Activated CD8-positive, alpha-beta memory T cell treated with anti-CD3 and anti-CD28 coated beads for 36 hours (primary cell): ENCODE measurements at places on chromosomes 11 and 22. TPM values are rescaled to one million over a fixed set of nuclear protein-coding genes. Genes with fewer than 3 reads are reported as not detected.

The PANX3 gene
- not detected for total RNA-seq

The TRPM5 gene
- total RNA-seq, result not detected

The KDM4D gene
- 0.95 TPM for total RNA-seq

The TCN2 gene
- 0.19 TPM for total RNA-seq

The GLYATL1 gene
- not detected for total RNA-seq

The FGF3 gene
- total RNA-seq, result not detected

The APOBEC3H gene
- total RNA-seq, result 11.0 TPM

The OR6A2 gene
- 0.06 TPM for total RNA-seq

The PGA4 gene
- not detected for total RNA-seq

The OR2D2 gene
- not detected for total RNA-seq

The BUD13 gene
- total RNA-seq, result 32.1 TPM

The SAA4 gene
- not detected for total RNA-seq

The OR6T1 gene
- not detected for total RNA-seq

The ZFPL1 gene
- total RNA-seq, result 30.2 TPM

The PLAAT4 gene
- total RNA-seq, result 9.9 TPM

The DPP3 gene
- total RNA-seq, result 72.3 TPM

The CCND1 gene
- total RNA-seq, result 1.7 TPM

The KCNJ1 gene
- not detected for total RNA-seq

The OSBPL5 gene
- 3.4 TPM for total RNA-seq

The CD59 gene
- total RNA-seq, result 27.4 TPM

The CTSF gene
- total RNA-seq, result 3.3 TPM

The PLAAT3 gene
- 14.7 TPM for total RNA-seq

The P2RX6 gene
- total RNA-seq, result 0.40 TPM

The SEC14L6 gene
- total RNA-seq, result not detected
